ENCODE measurements at places on chromosomes 7 and 10. TPM values are rescaled to one million over a fixed set of nuclear protein-coding genes. Genes with fewer than 3 reads are reported as not detected.

Gene LRRC18
- not detected for total RNA-seq

Gene MYOZ1
- not detected for total RNA-seq

Gene SEMA3E
- total RNA-seq, result 1.7 TPM

Gene SGPL1
- total RNA-seq, result 18.8 TPM

Gene CYP3A5
- not detected for total RNA-seq

Data from vein endothelial cell (primary cell).